ENCODE measurements at places on chromosomes 6 and 20.
A peak's percentile ranks its signal among the peaks of the same experiment; 100 is the strongest.

DNA sequence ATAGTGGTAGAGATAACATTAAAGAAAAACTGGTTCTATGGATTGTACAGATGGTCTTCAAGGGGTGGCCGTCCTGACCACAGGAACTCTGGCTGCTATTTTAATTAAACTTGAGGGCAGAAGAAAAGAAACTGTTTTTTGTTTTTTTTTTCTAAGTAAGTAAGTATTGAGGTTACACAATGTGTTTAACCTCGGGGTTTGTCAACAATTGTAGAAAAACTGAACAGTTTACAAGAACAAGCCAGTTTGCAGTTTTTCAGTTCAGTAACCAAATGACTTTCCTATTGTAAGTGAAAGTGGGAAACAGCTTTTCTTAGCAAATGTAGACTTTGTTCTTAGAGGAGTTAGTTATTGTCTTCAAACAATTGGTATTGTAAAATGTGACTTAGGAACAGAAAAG lies 77.0 kb downstream of the PLCB1 start:
- DNase-seq: no peak

DNA sequence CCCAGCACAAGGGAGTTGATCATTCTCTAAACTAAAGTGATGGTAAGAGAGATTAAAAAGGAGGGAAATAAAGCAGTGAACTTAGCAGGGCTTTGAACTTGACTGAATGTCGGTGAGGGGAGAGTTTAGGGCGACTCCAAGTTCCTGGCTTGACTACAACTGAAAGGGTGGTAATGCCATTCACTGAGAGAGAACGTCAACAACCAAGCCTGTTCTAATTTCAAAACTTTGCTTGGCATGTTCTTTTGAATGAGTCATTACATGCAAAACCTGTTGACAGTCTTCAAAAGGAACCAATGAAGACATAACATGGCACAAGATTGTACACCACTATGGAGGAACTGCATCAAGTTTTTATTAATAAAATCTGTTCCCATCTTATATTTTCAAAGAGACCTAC lies 10.3 kb upstream of the MYB start:
- no peak for DNase-seq

GRCh38 chr20:57546956-57547649 lies 13.8 kb upstream of the PCK1 start:
- DNase-seq: peak; percentile 13

- DNase-seq: peak; percentile 19
Measured at GRCh38 chr6:18034798-18035202, 47.4 kb upstream of the KIF13A start.

DNA sequence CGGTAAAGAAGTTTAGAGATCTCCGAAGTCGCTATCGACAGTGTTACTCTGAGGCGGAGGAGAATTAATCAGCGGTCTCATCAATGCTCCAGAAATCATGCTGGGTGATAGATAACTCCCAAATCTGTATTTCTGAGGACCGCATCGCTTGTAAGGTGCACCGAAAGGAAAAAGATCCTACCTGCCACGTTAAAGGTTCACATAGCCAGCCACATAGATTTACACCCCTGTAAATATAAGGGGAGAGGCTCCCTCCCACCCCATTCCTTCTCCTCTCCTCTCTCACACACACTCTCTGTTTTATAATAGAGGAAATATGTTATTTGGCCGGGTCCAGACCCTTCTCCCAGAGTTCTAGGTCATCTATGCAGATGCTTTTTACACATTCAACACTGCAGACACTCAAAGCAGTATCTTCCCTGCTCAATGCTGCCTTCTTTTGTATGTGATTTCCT lies 620 bp upstream of the DEK start:
- no peak for DNase-seq

GRCh38 chr6:168158980-168159349 lies 80.0 kb upstream of the FRMD1 start:
- DNase-seq: no peak

DNA sequence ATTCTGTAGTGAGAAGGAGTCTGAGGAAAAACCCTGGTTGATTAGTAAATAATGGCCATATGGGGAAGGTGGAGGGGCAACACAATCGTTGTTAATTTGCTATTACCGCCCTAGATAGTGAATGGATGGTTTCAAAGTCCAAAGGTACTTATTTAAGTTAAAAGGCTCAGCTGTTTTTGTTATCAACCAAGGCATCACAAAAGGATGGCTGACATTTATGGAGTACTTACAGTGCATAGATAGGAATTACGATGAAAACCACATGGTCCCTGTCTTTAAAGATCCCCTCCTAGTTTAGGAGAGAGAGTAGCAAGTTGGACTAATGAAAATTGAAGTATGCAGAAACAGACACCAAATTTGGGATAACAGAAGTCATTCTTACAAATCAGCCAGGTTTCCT lies 319.6 kb downstream of the CDKAL1 start:
- DNase-seq: no peak

- DNase-seq: no peak
Measured at GRCh38 chr6:9103876-9104521, 668.7 kb upstream of the SLC35B3 start.

DNA sequence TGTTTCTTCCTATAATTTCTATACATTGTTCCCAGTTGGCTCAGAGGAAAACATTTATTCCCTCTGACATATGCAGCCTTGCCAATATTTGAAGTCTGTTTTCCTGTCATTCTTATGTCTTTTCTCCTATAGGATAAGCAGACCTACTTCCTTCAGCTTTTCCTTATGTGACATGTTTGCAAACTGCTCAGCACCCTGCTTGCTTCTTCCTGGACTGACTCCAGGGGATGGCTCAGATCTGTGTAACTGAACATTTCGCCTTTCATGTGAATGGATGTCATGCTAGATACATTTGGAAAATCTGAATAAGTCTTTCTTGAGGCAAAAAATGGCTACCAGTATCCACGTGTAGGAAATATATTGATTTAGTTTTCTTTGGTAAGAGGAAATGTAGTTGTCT lies 113.2 kb downstream of the CARMIL1 start:
- no peak for DNase-seq

DNA sequence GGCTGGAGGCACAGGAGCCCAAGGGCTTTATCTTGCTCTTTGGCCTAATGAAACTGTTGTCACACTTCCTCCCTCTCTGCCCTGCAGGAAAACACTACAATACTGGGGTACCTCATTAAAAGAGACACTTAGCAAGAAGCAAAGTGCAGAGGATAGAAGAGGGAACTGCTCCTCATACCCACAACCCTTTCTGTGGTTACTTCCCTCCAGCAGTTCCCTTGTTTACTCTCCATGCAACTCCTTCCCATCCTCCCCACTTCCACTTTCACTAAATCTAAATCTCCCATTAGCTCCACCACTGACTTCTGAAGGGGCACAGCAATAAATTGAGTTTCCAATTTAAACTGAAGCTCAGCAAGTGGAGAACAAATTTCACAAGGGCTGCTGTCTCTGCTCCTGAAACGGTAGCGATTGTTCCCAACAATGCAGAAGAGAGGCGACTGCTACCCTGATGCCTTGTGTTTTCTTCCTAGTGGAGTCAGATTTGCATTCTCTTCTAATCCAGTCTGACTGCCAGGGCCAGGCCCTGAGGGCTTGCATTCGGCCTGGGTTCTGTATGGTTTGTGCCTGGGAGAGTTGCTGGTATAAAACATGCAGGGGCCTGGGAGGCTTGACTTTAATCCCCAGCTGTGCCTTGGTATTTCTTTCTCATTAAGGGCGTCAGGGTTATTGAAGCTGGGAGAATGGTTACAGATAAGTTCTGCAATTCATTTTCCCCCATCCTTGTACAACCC lies 454.7 kb downstream of the TFAP2B start:
- DNase-seq: no peak

DNA sequence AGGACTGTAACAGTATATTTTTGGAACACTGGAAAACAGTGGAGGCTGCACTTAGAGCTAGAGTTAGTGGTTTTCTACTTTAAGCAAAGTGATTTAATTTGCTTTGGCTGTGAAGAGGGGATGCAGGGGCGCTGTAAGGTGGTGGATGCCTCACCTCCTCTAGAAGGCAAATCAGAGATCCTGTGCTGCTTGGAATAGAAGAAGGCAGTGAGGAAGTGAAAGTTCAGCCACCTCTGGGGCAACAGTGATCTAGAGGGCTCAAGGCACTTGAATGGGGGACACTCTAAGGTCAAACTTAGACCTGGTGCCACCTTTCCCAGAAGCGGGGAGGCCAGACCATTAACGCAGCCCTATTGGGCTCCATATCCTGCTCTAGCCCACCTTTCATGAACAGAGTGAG lies 19.0 kb upstream of the SNRPB2 start:
- no peak for DNase-seq

DNA sequence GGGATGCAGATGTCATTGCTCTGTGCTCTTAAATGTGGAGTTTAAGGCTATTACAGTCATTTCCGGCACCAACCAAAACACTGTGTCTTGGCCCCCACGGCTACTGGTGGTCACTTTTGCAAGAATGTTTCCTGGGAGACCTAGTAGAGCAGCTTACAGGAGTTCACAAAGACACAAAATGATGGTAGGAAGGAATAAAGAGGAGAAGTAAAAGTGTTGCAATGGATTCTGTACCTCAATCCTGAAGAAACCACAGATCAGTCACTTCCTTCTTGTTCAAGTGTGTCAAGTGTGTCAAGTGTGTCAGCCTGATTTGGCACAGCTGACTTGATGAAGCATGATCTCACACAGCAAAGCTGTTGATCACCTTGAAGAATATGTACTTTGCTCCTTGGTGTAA lies 344.0 kb downstream of the PLCB1 start:
- DNase-seq: peak; percentile 11

- DNase-seq: peak; percentile 61
Measured at GRCh38 chr6:11043961-11044711, at the start of gene ELOVL2. Gene ELOVL2 (minus strand): TSS chr6:11044305. CDS start chr6:11044230, 75 bp downstream.

GRCh38 chr6:51856508-51856907 lies 230.9 kb downstream of the PKHD1 start:
- DNase-seq: no peak
